Stimulated activated CD4-positive, alpha-beta T cell treated with anti-CD3 and anti-CD28 coated beads, Interleukin-12 subunit alpha, Interleukin-12 subunit beta, amount 100 ng/mL, for 48 hours (primary cell): ENCODE measurements at places on chromosomes 1 and 21.

DNA sequence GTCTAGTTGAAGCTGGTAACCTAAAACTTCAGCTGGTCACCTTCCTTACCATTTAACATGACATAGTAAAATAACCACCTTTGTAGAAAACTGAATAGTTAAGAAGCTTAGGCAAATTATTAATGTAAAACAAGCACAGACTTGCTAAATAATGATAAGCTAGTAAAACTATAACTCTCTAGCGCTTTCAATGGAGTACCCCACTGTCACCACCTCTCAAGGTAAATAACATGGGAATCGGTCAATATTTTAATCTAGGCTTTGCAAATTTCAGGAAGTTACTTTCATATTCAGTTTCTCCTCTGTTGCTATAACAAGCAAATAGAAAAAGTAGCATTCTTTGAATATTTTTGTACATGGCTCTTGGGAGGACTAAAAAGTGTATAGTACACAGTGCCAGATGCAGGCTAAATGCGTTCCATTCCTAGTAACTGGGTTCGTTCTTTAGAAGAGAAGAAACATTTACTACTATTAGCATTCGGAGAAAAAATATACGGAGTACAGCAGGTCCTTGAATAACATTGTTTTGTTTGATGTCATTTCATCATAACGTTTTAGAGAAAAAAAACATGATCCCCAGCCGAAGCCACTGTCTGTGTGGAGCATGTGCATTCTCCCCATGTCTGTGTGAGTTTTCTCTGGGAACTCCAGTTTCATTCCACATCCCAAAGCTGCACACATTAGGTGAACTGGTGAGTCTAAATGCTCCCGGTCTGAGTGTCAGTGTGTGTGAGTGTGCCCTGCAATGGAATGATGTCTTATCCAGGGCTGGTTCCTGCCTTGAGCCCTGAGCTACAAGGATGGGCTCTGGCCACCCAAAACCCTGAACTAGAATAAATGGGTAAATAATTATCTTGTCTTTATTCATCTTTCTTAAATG, 52.5 kb downstream of the EPRS1 start:
- DNase-seq = no peak

DNA sequence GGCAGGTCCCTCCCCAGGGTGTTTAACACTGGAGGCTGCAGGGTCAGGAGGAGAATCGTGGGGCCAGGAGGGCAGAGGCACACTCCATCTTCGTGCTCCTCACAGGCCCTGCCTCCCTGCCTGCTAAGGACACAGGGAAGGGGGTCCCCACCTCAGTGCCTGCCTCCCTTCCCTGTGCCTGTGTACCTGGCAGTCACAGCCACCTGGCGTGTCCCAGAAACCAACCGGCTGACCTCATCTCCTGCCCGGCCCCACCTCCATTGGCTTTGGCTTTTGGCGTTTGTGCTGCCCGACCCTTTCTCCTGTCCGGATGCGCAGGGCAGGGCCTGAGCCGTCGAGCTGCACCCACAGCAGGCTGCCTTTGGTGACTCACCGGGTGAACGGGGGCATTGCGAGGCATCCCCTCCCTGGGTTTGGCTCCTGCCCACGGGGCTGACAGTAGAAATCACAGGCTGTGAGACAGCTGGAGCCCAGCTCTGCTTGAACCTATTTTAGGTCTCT, 623 bp upstream of the BGLAP start:
- DNase-seq = no peak

- no peak for DNase-seq
Observed at GRCh38 chr1:224703702-224704101, 87.6 kb downstream of the CNIH3 start.

GRCh38 chr1:204296431-204296988, 63.2 kb downstream of the PLEKHA6 start:
- DNase-seq = no peak

DNA sequence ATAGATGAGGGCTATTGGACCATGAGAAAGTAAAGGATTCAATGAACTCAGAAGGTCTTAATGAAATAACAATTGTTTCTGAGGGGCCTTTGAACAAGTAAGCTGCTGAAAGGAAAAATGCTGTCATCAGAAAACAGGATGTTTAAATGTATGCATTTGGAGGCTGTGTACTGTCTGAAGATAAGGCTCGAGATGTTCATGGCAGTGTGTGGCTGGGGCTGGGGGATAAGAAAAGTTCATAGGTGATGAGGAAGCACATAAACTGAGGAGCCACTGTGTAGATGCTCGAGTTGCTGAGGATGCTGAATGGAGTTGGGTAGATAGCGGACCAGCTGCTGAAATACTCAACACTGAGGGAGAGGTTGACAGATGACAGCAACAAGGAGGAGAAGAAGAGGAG, 17.8 kb downstream of the THEM4 start:
- DNase-seq = no peak

- DNase-seq = no peak
Observed at GRCh38 chr21:42277593-42277992, 37.6 kb downstream of the TFF3 start.

GRCh38 chr1:201610858-201611257, 71.9 kb downstream of the NAV1 start:
- DNase-seq = no peak

DNA sequence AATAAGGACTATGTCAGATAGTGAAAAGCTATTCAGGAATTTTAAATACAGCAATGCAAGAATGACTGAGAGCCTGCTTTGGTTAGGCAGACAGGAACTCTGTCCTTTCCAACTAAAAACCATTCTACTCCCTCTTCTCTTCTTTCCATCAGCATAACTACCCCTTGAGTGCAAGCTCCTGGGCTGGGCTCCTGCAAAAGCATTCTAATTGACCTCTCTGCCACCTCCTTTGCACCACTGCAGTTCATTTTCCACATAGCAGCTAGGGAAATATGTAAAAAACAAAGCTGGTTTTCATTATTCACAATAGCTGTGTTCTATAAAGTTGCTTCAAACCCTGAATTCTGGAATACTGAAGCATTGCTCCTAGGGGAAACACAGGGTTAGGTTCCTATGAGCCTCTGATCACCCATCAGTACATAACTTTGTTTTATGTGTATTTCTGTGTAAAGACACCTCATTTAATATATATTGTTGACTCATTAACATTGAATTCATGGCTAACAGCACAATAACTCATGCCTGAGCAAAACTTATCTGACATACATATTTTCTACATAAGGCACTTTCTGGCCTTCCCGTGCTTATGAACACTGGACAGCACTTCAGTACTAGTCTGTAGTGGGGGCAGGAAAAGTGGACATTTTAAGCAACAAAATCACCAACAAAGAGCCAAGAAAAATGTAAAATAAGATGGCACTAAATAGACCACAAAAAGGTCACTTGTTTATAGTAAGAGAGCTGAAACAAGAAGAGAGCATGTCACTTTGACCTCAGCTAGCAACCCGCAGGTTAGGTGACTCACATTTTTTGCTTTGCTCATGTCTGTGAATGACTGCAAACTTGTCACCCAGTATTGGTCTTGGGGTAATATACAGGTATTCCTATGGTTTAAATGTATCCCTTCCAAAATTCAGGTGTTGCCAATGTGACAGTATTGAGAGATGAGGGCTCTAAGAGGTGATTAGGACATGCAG, 57.9 kb upstream of the IRF2BP2 start:
- DNase-seq = no peak
